ENCODE measurements at places on chromosomes 6 and 20. TPM values are rescaled to one million over a fixed set of nuclear protein-coding genes. Genes with fewer than 3 reads are reported as not detected.

The PNLDC1 gene
- not detected for total RNA-seq

The SGK1 gene
- total RNA-seq: 48.1 TPM

The TFAP2B gene
- 0.41 TPM for total RNA-seq

The LPA gene
- not detected for total RNA-seq

The CRISP2 gene
- not detected for total RNA-seq

The CFB gene
- not detected for total RNA-seq

The COL11A2 gene
- total RNA-seq: 0.59 TPM

The PTPRK gene
- total RNA-seq: 20.0 TPM

The GRM4 gene
- 0.35 TPM for total RNA-seq

The NKAPL gene
- not detected for total RNA-seq
